ENCODE measurements at places on chromosomes 3 and 15.

- DNase-seq = no peak
Measured at GRCh38 chr15:45120081-45120972, 6.2 kb downstream of the DUOXA2 start.

- no peak for DNase-seq
Measured at GRCh38 chr3:193774272-193774915, 181.4 kb downstream of the OPA1 start.

GRCh38 chr3:61897848-61898247 is 336.5 kb downstream of the PTPRG start:
- DNase-seq = no peak

DNA sequence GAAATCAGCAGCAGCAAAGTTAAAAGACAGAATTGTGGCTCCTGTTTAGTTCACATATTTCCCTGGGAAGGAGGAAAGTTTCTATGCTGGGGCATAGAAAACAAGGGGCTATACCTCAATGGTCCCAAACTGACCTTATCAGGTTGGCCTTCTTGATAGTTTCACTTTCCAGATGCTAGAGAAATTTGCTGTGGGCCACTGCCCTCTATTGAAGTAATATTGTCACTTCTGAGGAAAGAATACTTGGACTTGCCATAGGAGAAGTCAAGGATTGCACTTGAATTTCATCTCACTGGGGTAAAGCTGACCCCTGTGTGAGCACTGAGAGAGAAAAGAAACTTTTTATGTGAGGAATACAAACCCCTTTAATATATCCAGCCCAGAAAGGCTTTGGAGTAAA is 49.3 kb upstream of the XCR1 start:
- DNase-seq = no peak

DNA sequence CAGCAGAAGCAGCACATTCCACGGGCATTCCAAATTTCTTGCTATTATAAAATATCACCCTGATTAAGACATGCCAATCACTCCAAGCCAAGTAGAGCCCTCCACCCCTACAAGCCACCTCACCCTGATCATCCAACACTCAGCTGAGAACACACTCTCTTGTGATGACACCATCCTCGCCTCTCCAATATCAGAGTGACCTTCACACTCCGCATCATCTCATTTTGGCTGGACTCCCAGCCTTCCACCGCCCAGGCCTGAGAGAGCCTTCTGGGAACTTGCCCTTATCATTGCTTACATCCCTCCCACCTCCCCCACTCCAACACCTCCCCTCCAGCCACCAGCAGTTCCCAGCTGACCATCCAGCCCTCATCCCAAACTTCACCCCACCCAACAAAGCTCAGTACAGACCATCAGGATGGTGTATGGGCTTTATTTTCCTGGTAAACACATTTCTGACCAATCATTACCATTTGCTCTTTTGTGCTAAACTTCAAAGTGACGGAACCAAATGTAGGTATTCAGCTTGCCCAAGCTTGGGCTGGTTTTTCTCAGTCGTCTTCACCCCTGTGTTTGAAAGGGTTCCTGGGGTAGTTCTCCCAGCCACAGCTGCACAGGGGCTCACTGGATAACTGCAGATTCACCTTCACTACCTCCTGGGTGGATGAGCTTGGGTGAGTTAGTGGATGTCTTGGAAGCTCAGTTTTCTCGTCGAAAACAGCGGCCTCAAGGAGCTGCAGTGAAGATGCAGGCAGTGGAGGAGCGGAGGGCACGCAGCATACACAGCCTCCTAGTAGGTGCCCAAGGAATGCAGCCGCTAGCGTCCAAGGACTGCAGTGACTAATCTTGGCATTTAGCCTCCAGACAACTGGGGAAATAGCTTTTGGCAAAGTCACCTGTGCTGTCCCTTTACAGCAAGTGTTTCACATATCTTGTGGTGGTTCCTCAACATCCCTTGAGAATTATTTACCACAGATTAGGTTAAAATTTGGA is 115.1 kb downstream of the LIPC start:
- DNase-seq = no peak

- DNase-seq = no peak
Measured at GRCh38 chr3:171967137-171967783, 72.1 kb upstream of the FNDC3B start.

- no peak for DNase-seq
Measured at GRCh38 chr15:51311510-51311909, 26.9 kb downstream of the CYP19A1 start.

DNA sequence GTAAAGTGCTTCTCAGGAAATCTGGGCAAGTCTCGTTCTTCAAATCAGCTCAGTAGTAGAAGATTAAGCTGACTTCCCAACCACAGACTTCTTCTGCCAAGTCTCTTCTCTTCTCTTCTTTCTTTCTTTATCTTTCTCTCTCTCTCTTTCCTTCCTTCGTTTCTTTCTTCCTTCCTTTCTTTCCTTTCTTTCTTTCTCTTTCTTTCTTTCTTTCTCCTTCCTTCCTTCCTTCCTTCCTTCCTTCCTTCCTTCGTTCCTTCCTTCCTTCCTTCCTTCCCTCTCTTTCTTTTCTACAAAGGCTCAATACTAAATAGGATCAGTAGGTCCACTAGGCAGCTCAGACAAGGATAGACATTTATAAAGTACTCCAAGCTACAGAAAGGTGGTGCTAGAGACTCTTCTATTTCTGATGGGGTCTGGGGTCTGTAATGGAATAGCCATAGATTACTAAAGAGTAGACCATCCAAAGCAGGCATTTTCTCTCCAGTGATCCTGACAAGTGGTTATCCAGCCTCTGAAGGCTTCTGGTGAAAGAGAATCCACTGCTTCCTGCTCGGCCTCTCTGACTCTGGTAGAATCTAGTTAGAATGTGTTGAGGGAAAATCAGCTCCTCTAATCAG is 100.8 kb downstream of the TPRG1 start:
- no peak for DNase-seq

- DNase-seq = no peak
Measured at GRCh38 chr3:69031635-69032034, 18.2 kb upstream of the EOGT start.

DNA sequence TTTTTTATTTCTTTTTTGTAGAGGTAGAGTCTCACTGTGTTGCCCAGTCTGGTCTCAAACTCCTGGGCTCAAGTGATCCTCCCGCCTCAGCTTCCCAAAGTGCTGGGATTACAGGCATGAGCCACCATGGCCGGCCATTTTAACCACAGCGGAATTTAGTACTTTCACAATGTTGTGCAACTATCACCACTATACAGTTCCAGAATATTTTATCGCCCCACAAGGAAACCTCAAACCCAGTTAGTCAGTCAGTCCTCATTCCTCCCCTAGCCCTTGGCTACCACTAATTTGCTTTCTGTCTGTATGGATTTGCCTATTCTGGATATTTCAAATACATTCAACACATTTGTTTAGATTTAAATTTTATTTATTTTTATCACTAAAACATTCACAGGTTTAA is 15.5 kb upstream of the HOMER2 start:
- DNase-seq = no peak

DNA sequence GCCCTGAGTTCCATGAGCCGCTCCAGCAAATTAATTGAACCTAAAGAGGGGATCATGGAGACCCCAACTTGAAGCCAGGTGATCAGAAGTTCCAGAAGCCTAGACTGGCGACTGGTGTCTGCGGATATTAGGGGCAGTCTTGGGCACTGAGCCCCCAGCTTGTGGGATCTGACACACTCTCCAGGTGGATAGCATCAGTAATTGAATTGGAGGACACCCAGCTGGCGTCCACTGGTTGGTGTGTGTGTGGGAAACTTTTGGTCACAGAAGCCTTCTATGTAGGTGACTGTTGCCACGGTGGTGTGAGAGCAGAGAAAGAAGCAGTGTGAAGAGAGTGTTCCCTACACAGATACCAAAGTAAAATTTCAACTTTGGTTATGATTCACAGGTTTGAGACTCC is 106.0 kb upstream of the ADPGK start:
- no peak for DNase-seq

GRCh38 chr15:79168922-79169456 is 78.4 kb upstream of the RASGRF1 start:
- DNase-seq = no peak

DNA sequence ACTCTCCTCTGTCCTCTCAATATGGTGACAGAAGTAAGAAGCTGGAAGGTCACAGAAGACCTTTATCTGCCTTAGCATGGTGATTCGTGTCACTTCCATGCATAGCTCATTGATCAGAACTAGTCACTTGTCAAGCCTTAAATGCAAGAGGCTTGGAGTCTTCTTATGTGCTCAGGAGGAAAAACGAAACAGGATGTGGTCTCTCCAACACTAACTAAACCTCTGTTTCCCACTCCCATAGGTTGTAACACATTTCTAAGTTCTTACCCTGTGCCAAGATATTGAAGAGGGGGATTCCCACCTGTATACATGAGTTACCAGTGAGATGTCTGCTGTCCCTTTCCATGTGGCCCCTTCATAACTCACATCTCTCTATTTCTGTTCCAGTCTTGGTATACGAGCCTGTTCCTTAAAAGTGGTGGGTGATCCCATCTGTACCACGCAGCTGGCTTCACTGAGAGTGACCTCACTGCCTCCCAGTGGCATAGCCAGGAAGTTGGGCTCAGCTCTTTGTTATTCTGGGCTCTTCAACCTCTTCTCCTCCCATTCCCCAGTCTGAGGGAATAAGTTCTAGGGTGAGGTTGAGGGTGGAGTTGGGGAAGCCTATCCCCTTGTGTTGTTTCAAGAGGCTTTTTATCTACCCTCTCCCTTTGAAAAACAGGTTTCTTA is 203.2 kb upstream of the PPP2R3A start:
- no peak for DNase-seq

- DNase-seq = no peak
Measured at GRCh38 chr15:66483131-66483566, 14.4 kb downstream of the SNAPC5 start.

DNA sequence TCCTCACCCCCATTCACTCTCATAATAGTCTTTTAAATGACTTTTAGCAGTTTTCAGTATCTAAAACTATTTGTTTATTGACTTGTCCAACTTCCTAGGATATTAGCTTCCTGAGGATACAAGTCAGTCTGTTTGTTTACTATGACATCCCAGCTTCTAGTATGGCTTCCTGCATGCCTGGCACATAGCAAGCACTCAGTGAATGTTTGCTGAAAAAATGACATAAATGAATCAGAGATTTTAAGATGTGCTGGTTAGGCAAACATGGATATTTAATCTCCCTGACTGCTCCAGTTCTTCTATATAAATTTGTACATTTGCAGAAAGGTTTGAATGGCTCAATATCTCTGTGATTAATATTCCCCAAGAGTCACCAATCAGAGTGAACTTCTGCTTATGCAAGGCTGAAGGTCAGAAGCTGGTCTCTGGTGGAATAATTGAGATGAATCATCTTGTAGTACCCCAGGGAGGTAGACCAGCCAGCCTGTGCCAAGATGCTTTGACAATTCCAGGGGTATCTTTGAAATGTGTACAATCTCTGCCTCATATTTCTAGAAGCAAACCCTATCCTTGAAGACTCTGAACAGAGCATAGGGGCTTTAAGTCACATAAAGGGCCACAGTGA is 219.0 kb upstream of the LMCD1 start:
- DNase-seq = no peak

- DNase-seq = no peak
Measured at GRCh38 chr3:152051501-152052404, 178.3 kb downstream of the SUCNR1 start.

DNA sequence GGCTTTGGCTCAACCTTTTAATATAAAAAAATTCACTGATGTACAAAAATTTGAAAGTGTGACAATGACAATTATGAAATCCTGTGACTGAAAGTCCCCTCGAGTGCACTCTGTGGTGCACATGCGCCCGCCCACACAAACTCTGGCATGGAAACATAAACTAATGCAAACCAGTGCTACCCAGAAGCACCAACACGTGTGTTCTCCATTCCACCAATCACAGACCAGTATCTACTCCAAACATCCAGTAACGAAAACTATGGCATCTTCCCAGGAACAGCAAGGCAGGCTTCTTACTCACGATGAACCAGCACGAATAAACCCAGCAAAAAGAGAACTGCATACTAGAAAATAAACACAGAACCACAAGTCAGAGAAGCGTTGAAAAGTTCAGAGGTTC is 11.7 kb upstream of the NMB start:
- DNase-seq = peak; percentile 69

GRCh38 chr3:159734681-159735080 is 254.0 kb upstream of the IL12A start:
- DNase-seq = no peak

- DNase-seq = no peak
Measured at GRCh38 chr3:25695731-25696420, 31.2 kb upstream of the TOP2B start.

- no peak for DNase-seq
Measured at GRCh38 chr3:15401936-15402335, 25.4 kb downstream of the METTL6 start.

DNA sequence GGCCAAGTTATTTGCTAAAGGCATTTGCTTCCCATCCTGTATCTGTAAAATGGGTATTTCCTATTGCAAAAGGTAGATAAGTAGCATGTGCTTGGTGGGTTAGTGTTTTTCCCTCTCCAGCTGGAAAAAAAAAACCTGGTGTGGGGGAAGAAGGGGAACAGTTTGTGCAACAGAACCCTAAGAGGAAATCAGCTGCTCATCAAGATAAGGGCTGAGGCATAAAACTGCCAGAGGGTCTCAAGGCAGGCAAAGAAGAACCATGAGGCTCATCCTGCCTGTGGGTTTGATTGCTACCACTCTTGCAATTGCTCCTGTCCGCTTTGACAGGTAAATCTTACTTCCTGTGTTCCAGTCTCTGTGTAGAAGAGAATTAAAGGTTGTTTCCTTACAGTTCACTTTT is at the start of gene CPA3:
Gene CPA3, plus strand, starts transcription at position 248 of the 400 bp plus-strand sequence. Its CDS starts 12 bp downstream, at position 260.
- no peak for DNase-seq

GRCh38 chr3:67788396-67788795 is 134.0 kb upstream of the SUCLG2 start:
- DNase-seq = no peak

DNA sequence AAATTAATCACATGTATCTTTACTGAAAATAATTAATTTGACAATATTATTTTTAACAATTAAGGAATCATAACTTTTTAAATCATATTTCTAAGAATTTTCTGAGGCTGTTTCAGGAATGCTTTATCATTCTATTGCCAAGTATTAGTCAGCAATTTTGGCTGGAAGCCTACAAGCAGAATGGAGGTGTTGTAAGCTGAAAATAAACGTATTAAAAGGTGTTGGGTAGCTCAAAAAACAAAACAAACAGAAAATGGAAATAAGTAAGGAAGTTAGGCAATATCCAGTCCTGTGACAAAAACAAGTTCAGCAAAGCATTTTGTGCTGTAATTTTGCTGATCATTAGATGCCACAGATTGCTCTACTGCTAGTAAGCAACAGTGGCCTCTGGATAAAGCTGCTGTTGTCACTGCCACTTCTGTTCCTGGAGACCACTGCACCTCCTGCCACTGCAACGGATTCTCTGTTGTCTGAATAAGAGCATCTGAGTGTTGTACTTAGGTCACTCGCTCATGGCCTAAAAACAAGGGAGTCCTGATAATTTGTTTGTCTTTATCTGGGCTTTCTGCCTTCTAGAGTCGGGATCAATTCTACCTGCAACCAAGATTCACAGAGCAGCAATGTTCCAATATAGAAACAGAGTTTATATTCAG is 63.5 kb upstream of the SLITRK3 start:
- DNase-seq = no peak

- DNase-seq = no peak
Measured at GRCh38 chr15:35289024-35289617, 204.0 kb upstream of the NANOGP8 start.

Measured in stimulated activated CD4-positive, alpha-beta T cell treated with anti-CD3 and anti-CD28 coated beads, Interleukin-15, amount 100 ng/mL, for 24 hours (primary cell).